Bone marrow (tissue), 2 donors: ENCODE measurements at places on chromosomes 1 and 21.
A peak's percentile ranks its signal among the peaks of the same experiment; 100 is the strongest.

- no peak for DNase-seq
These were observed 168.4 kb downstream of the PCNX2 start for GRCh38 chr1:233127157-233127556.

GRCh38 chr1:5913876-5914275 is 78.3 kb downstream of the NPHP4 start:
- no peak for DNase-seq

DNA sequence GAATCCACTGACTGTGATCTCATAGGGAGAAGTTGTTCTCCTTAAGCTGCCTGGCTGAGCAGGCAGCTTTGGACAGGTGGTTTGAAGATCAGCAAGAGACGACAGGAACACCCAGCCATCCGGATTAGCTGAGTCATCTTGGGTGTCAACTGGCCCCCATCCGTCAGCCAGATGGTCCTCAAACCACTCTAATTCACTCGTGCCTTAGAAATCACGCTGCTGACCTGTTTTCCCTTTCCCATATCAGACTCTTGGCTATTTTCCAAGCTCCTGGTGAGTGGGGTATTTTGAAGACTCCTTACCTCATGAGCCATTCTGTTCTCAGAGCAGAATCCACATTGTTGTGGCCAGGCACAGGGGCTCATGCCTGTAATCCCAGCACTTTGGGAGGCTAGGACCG is 149.1 kb upstream of the L1TD1 start:
- DNase-seq: no peak

DNA sequence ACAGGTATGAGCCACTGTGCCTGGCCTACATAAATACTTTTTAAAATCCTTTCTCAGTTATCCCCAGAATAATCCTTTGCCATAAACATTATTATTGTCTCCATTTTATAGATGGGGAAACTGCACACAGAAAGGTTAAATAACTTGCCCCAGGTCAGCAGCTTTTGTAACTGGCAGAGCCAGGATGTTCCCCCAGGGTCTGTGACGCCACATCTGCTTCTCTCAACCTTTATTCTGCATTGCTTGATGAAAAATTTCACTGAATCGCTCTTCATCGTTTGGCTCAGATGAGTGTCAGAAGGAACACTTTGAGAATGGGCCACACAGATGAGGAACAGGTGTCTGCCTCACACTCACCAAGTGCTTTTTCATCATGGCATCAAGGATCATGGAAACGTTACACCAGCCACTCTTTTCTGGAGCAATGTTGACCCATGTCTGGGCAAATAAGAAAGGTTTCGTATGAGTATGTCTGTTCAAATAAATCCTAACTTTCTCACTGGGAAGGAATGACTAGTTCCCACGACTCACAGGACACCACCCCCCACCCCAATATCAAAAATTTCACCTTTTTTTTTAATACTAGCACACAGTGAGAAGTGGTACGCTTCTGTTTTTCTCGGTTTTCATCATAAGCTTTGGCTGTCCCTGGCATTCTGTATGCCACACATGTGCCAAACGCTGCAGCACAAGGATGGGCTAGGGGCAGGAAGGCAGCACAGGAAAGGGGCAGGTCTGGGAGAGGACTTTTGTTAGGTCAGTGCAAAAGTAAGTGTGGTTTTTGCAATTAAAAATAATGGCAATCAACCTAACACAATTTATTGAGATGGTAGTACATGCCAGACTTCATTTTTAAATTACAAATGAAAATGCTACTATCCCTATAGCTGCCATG is 9.0 kb upstream of the PTGFRN start:
- DNase-seq: no peak

DNA sequence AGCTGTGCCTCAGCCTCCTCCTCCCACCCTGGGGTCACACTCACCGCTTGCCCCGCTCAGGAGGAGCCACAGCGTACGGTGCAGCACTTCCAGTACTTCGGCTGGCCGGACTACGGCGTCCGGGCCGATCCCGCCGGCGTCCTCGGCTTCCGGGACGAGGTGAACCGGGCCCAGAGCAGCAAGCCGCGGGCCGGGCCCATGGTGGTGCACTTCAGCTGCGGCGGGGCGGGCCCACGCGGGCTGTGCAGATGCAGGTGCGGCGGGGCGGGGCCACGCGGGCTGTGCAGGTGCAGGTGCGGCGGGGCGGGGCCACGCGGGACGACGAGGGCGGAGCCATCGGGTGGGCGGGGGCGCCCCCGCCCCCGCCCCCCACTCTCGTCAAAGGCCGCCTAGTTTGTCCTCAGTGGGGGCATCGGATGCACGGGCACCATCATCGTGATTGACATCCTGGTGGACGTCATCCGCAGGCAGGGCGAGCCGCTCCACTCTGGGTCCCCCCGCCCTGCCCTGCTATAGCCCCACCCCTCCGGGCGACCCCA is 5.5 kb downstream of the RNF223 start:
- DNase-seq: no peak

DNA sequence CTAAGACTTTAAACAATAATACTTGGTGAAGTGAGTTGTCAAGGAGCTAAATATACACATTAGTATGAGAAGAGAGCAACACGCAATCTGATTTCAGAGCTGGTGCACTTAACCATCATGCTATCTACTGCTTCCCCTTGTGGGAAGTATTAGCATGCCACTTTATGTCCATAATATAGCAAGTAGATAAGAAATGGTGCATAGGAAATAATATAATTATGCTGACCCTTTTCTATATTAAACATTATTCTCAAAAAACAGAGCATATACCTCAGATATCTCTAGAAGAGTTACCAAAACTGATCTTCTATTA is 63.4 kb downstream of the MAGI3 start:
- DNase-seq: no peak

DNA sequence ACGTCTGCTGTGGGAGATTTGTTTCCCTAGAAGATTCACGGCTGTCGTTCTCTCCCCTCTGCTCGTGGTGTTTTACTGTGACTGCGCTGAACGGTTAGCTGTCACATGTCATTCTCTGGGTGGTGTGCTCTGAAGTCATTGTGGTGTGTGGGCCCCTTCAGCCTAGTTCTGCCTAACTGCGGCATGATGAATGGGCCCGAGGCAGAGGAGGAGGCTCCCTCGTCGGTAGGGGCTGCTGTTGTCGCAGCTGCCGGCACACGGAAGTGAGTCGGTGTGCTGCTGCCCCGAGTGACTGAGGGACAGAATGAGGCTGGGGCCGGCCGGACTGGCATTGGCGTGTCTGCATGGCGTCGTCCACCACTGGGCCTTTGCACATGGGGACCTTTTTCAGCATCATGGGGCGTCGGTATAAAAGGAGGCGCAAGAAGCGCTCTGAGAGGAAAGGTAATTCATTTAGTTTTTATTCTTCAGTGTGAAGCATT is 77.9 kb downstream of the ADARB1 start:
- peak; percentile 87 for DNase-seq

DNA sequence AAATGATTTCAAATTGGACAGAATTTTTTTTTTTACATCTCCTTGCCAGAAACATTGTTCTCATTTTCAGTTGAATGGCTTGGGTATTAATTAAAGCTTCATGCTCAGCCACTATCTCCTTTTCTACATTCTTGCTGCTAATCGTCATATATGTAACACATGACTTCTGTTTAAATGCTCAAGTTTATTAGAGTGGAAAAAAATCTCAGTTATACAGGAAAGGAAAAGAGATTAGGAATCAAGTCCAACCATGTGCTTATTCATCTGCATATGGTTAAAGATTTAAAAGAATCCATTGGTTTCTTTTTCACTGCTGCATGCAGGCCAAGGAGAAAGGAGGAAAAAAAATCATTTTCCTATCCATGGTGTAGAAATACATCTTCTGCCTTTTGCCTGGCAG is 47.3 kb upstream of the CNN3 start:
- no peak for DNase-seq

- peak; percentile 6 for DNase-seq
These were observed 12.8 kb downstream of the TRAPPC10 start for GRCh38 chr21:44024887-44025353.

- no peak for DNase-seq
These were observed 21.9 kb downstream of the ERRFI1 start for GRCh38 chr1:8004113-8004802.

GRCh38 chr1:57761628-57762027 is 337.8 kb upstream of the DAB1 start:
- no peak for DNase-seq

- no peak for DNase-seq
These were observed 113.8 kb downstream of the RHOU start for GRCh38 chr1:228849011-228849541.

GRCh38 chr1:179127163-179127895 is 45.5 kb downstream of the TOR3A start:
- DNase-seq: no peak

DNA sequence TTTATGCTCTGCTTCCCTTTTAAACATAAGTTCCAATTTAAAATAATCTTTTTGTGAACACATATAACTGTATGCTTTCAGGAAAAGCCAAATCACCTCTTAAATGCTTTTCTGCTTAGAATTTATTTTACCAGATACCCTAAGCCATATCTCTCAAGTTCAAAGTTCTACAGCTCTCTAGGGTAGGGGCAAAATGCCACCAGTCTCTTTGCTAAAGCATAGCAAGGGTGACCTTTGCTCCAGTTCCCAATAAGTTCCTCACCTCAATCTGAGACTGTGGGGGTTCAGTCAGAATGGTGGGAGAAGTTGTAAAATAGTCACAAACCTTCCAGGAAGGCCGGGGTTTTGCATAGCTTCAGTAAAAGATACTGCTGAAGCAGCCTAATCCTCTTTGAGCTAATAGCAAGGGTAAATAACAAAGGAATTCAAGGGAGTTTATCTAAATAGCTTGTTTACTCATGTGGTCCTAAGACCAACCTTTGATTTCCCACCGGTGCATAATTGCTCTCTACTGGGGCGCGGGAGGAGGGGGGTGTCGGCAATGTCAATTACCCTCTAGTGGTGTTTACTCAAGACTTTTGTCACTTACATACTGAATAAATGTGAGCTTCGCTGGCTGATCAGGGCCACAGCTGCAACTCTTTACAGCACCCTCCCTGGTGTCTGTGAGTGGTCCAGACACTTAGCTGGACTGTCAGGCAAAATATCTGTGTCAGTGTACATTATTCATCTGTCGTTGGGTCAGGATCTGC is 1376.2 kb downstream of the NCAM2 start:
- no peak for DNase-seq

DNA sequence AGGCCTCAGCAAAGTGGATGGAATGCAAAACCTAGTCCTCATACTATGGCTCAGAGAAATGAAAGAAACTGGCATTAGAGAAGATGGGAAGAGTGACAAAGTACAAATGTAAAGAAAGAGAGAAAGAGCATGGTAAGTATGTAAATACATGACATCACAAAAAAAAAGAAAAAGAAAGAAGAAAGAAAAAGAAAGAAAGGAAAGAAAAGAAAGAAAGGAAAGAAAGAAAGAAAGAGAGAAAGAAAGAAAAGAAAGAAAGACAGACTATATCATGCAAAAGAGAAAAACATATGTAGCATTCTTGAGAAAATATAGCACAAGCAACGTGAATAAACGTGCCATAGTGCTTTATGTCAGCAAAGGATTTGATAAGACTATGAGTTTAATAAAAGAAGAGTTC is 76.1 kb upstream of the CACHD1 start:
- DNase-seq: no peak

DNA sequence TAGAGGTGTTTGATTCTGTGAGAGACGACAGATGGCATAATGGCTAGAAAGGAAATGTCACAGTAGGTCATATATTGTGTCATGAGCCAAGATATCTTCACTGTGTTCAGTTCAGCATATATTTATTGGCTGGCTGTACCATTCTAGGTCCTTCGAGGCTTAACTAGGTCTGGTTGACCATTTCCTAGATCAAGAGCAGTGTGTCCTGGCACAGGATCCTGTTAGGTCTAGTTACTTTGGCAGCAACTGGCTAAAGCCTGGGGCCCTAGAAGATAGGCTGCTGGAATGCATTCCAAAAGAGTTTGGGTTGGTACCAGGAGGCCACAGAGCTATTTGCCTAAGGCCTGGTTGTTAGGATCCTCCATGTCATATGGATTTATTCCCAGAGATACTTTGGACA is 20.9 kb downstream of the ZBTB40 start:
- DNase-seq: no peak

DNA sequence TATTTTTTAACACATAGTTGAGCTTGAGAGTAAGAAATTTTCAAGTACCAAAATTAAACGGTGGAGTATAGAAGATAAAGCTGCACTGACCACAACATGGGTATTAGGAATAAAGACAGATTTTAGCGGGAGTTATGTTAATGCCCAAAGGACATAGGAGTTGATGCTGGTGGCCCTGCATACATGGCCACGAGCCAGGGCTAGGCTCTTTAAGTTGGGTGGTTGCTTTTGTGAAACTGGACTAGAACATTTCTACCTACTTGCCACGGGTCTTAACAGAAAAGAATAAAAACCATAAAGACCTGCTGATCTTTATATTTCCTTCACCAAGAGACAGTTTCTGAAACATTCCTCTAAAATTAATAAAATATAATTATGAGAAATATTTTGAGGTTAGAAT is 14.9 kb downstream of the EDEM3 start:
- no peak for DNase-seq

DNA sequence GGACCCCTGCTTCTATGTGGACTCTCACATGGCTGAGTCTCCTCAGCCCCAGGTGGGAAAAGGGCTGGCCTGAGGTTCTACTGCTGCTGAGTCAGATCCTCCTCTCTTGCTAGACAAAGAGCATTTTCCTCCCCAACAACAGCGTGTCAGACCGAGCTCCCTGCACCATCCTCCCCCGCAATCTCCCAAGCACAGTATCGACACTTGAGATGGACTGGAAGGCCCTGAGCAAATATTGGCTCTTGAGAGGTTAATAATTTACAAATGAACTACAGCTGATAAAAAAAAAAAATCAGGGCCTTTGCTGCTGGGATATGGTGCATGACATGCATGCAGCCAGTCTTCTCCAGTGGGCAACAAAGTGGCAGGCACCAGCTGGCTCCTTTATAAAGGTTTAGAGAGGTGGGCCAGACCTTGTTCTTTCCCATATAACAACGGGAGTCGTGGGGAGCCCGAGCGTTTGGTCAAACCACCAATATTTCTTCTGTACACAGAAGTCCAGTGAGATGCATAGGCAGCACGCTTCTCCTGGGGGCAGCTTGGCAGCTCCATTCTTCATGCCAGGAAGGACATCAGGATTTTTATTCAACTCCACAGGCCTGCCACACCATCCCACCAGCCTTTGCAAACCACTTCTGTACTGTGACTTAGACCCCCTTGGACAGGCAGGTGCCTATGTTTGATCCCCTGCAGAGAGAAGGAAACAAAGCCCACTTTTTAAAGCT is 55.4 kb upstream of the CAMK1G start:
- DNase-seq: no peak

GRCh38 chr1:46188295-46189030 is 9.8 kb downstream of the POMGNT1 start:
- no peak for DNase-seq

- no peak for DNase-seq
These were observed 20.8 kb downstream of the VANGL2 start for GRCh38 chr1:160420881-160421842.

- DNase-seq: no peak
These were observed 41.2 kb downstream of the CNST start for GRCh38 chr1:246607462-246607861.

DNA sequence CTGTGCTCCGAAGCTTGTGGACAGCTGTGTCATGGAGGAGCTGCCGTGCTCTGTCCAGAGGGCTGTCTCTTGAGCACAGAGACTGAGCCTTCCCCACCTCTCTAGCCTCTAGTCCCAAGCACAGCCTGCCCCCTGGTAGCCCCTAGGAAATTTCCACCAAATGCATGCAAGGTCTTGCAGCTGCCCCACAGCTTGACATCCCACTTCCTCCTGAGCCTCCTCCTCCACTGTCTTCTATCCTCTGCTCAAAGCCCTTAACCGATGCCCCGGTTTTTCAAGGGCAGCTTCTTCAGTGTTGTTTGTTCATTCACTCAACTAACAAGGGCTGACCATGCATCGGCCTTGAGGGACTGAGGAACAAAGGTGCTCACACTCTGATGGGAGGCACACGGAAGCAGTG is 20.6 kb upstream of the PROK1 start:
- DNase-seq: no peak
